ENCODE measurements at places on chromosomes 13 and 19.

- no peak for DNase-seq
Measured at GRCh38 chr19:35155441-35155840, 906 bp downstream of the FXYD5 start.

DNA sequence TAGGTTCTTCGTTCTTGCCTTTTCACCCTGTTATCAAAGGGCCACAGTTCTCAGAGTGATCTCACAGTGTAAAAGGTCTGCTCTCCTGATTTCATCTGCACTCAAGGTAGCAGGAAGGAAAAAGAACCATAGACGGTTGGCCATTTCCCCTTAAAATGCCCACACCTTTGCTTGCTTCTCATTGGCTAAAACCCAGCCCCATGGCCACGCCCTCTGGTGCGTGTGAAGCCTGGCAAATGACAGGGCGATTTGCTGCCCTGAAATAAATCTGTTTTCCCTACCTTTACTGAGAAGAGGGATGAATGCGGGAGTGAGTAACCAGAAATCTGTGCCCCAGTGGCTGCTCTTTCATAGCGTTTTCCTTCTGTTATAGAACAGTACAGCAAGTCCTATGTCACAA lies 269.3 kb downstream of the POU4F1 start:
- no peak for DNase-seq

GRCh38 chr19:47493378-47494210 lies 9.6 kb upstream of the KPTN start:
- DNase-seq, result no peak

DNA sequence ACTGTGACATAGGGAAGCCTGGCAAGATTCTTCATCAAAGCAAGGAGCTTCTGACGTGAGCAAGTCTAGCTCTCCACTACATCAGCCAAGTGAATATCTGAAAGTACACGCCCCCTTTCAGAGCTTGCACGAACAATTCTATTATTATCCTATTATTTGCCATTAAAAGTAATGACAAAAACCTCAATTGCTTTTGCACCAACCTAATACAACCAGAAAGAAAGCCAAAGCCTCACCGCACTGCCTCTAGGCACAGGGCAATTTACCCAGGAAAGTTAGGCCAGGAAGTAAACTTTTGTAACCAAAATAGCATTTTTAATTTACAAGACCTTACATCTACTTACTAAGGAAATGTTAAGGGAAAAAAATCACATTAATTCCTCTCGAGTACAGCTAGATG lies 41.2 kb downstream of the LATS2 start:
- DNase-seq, result no peak

- DNase-seq, result no peak
Measured at GRCh38 chr13:20377720-20378119, 145.6 kb upstream of the GJB6 start.

All from NCI-H510A treated with DMSO at 0.1 percent for 48 hours (cell line).